ENCODE measurements at places on chromosomes 11 and 22. TPM values are rescaled to one million over a fixed set of nuclear protein-coding genes. Genes with fewer than 3 reads are reported as not detected.

DNA sequence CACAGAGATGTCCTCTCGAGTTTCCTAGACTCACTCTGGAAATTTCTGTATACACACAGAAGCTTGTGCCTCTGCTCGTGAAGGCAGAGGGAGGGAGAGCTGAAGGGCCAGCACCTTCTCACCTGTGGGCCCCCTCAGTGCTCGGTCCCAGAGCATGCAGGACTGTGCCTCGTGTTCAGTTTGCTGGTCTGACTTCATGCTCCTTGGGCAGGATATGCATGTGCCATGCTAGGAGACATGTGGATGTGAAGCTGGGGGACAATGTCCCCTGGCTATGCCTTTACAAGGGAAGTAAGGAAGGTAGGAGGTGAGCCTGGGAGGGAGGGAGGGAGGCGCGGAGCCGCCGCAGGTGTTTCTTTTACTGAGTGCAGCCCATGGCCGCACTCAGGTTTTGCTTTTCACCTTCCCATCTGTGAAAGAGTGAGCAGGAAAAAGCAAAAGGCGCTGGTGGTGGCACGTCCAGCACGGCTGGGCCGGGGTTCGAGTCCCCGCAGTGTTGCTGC lies 22.6 kb downstream of the NEAT1 start:
- no peak for DNase-seq

- peak; percentile 18 for DNase-seq
These were observed 34.4 kb upstream of the HEPHL1 start for GRCh38 chr11:93986716-93987115.

- DNase-seq, result no peak
These were observed 11.0 kb downstream of the NECTIN1 start for GRCh38 chr11:119717839-119718534.

Gene NXPE4
- not detected for total RNA-seq

Gene OTOG
- total RNA-seq, result under 0.01 TPM

DNA sequence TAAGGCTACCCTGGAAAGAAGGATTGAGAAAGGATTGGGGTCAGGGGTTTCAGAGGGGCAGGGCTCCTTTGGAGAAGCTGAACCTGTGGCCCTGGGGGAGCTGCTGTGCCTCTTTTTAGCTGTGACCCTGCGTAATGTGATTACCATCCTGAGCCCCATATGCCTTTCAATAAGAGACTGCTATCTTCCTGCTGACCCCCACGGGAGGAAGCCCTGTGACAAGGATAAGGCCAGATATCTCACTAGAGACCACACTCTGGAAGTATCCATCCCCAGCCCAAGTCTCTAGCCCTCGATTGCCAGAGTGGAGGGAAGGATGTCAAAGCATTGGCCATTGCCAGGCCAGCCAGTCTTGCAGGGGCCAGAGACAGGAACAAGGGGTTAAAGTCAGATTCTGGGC lies 4.8 kb upstream of the SLC39A13 start:
- DNase-seq, result no peak

GRCh38 chr22:33519071-33519973 lies 401.0 kb downstream of the LARGE1 start:
- peak; percentile 70 for DNase-seq

- no peak for DNase-seq
These were observed 14.1 kb upstream of the B3GNT6 start for GRCh38 chr11:77019976-77020595.

- no peak for DNase-seq
These were observed 76.3 kb upstream of the TP53AIP1 start for GRCh38 chr11:129018991-129019390.

- no peak for DNase-seq
These were observed 10.4 kb upstream of the HSPA8 start for GRCh38 chr11:123072332-123072761.

Gene FAM180B
- total RNA-seq, result 1.8 TPM

- no peak for DNase-seq
These were observed 421.6 kb downstream of the METTL15 start for GRCh38 chr11:28529540-28530410.

GRCh38 chr11:127864861-127865260 lies 722.5 kb downstream of the ETS1 start:
- DNase-seq, result no peak

DNA sequence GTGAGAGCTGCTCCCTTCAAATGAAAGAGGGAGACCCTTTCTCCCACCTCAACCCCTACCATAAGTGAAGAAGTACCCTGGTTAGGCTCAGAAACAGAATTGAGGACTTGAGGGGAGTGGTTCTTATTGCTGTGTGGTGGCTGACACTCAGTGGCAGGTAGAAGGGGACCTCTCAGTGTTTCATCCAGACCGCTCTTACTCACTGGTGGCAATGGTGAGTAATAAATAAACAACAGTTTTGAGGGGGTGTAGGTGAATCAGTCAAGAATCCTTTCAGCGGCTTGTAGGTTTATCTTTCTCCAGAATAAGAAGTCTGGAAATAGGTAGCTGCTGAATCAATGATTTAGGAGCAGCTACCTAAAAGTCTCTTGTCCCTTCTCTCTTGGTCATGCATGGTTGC lies 403.4 kb upstream of the B3GAT1 start:
- DNase-seq, result no peak

GRCh38 chr22:46220921-46221320 lies 29.2 kb downstream of the CDPF1 start:
- DNase-seq, result no peak

DNA sequence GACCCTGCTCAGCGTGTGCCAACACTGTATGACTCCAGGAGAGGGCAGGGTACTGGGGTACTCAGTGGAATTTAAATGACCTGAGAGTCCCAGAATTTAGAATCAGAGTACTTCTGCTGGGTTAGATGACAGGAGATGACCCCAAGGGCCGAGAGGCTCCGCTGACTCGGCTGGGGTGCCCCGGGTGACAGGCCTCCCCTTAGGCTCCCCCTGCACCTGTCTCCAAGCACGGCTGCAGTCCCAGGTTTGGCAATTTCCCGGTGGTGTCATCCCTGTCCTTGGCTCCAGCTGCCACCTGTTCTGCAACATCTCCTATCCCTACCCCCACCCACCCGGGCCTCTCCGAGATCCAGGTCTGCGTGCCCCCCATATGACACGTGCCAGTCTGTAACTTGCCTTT lies 1.3 kb downstream of the ACTN3 start:
- DNase-seq, result no peak

- DNase-seq, result no peak
These were observed 37.1 kb downstream of the RAB30 start for GRCh38 chr11:83034673-83035014.

DNA sequence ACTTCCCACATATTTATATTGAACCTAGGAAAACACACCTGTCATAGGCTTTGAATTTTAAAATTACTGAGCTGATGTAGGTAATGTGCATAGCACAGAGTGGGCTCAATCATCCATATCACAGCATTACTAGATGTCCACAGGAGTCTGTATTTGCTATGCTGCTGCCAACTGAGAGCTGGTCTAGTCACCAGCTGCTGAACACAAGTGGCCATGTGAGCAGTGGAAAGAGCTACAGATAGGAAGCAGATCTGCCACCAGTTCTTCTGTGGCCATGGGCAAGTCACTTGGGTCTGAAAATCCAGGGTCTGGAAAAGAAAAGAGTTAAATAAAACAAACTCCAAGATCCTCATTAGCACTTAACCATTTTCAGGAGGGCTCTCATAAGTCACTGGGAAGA lies 91.8 kb downstream of the APIP start:
- DNase-seq, result no peak

Gene AQP11
- 8.6 TPM for total RNA-seq

- DNase-seq, result no peak
These were observed 18.7 kb downstream of the EHF start for GRCh38 chr11:34639545-34639944.
